NCI-H510A (cell line): ENCODE measurements at places on chromosomes 1 and 21.

DNA sequence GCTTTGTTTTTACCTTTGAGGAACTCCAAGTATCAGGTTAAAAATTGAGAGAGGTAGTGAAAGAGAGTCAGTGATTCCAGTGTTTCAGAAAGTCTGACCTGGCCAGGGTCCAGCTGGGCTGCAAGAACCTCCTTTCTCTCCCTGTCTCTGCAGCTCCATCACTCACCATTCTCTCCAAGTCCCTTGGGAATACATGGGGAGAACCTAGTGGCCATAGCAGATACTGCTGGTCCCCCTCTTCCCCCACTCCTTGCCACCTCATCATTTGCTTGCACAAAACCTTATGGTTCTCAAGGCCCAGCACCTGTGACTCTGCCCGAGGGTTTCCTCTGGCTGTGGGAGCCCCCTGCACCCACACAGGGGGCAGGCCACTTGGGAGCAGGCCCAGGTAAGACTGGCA, 279.5 kb downstream of the KIF26B start:
- DNase-seq, result no peak

GRCh38 chr1:200427744-200428143, 17.9 kb upstream of the ZNF281 start:
- no peak for DNase-seq

GRCh38 chr1:185091480-185091879, 46.1 kb downstream of the RNF2 start:
- no peak for DNase-seq

DNA sequence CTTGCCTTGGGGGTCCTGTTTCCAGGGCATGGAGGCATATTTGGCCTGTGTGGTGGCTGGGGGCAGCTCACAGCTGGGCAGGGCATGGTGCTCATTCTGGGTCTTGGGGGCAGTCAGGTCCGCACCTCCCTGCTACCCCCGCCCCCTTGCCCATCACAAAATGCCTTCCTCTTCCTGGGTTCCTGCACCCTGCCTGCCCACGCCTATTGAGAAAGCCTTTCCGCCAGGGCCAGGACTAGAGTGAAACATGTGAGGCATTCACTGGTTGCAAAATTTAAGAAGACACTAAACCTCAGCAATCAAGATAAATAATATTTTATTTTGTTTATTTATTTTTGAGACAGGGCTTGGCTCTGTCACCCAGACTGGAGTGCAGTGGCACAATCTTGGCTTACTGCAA, 19.7 kb downstream of the PTAFR start:
- DNase-seq, result no peak

DNA sequence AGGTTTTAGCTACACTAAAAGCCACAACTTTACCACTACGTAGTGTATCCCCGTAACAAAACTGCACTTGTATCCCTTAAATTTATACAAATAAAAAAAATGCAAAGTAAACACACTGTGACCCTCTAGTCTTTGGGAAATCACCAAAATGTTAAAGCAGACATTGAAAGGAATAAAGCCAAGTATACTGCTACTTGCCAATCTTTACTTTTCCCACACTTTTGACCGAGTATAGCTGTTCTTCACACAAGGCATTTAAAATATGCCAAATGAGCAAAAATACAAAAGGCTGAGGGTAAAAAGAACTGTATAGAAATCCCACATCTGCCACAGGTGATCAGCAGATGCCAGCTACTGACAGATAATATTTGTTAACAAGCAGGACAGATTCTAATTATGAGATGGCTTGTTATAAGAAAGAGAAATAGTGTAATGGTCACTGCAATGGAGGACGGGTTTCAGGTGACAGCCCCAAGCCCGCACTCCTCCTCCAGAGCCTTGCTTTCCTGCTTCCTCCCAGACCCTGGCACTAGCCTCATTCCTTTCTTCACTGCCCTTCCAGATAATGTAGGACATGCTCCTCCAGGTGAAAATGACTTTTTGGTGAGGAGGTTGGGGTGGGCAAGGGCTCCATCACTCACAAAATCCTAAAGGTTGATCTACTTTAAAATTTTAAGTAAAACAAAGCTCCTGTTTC, 18.1 kb downstream of the KCNT2 start:
- DNase-seq, result no peak

GRCh38 chr1:36223381-36223995, 755 bp upstream of the THRAP3 start:
- peak; percentile 38 for DNase-seq

GRCh38 chr1:171258429-171258828, 10.1 kb downstream of the FMO1 start:
- no peak for DNase-seq

- peak; percentile 61 for DNase-seq
Observed at GRCh38 chr1:19811206-19811851, 3.8 kb downstream of the RNF186 start.

DNA sequence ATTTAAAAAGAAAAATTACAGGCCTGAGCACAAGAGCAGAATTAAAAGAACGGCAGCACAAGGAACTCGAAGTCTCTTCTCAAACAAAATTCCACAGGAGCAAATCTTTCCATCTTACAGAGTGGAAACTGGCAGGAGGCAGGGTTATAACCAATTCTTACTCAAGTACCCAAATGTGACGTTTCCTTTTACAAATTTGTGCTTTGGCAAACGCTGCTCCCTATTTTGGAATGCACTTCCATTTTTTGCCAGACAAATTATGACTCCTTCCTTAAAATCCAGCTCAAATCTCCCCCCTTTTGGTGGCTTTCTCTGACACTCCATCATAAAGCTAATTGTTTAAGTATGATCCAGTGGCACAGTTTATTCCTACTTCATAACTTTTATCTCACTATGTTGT, 7.8 kb downstream of the ERI3 start:
- no peak for DNase-seq

DNA sequence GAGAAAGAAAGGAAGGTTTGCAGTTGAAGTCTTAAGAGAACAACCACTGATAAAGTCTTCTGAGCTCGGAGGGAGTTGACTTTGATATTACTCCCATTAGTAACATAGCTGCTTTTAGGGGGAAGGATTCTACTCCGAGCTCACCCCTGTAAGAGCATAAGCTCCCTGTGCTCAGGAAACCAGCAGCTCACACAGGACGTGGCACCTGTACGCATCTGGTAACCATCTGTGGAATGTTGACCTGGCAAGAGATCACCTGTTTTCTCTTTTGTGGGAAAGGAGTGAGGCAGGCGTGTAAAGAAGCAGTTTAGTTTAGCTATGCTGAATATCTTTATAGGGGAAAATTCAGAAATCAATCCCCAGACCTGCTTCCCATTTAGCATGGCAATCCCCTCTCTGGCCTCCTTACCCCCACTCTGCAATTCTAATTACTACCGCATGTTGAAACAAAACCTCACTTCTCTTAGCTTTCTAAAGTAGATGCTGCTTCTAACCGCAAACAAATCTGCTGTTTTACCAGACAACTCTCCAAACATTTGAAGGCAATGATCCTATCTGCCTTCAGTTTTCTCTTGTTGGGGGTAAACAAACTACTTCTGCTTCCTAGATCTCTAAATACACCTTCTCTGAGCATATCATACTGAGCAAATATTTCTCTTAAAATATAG, 121.8 kb upstream of the KCNK1 start:
- DNase-seq, result no peak

GRCh38 chr21:31566064-31566463, 93.4 kb upstream of the SOD1 start:
- no peak for DNase-seq

DNA sequence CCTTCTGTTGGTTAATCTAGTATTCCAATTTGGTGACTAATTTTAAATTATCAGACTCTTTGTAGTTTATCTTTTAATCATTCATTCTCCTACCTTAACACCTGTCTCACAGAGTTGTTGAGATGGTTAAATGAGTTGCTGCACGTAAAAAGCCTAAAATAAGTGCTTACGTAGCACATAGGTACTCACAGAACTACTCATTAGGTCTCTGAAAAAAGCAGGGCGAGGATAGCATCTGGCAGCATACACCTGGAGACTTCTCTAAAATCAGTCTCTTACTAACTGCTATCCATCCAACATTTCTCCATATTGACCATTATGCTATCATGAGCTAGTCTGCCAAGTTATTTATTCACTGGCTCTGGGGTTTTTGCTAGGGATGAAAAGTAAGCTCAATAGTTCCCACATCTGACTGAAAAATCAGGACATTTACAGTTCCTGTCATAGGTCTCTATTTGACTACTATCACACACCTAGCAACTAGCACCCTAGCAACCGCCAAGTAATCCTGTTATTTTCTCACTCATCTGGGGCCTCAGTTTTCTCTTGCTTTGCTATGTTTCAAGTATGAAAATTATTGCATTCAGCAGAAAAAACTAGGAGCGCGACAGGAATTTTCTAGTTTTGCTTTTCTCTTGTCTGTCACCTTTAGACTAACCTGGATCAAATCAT, 11.2 kb downstream of the CSDE1 start:
- DNase-seq, result no peak

DNA sequence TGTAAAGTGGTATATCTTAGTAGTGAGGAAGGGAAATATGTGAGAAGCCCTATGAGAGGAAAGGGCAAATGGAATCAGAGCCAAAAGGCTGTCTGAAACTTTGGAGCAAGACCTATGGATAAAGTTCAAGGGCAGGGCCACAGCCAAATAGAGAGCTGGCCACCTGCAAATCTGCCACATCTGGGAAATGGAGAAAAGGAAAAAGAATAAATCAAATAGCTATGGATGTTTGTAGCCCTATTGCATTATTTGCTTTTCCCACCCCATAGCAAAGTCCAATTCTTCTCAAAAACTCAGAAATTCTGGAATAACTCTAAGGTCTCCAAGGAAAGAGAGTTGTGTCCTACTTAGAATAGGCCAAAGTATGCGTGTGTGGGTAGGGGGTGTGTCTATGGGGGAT, 4.0 kb upstream of the HLX start:
- no peak for DNase-seq

GRCh38 chr1:230385158-230385450, 41.0 kb downstream of the PGBD5 start:
- no peak for DNase-seq

- DNase-seq, result no peak
Observed at GRCh38 chr1:2230781-2231531, 2.8 kb downstream of the SKI start.

GRCh38 chr1:227938911-227939790, 8.6 kb downstream of the WNT9A start:
- DNase-seq, result no peak

GRCh38 chr1:241215203-241215602, 141.8 kb downstream of the RGS7 start:
- no peak for DNase-seq

- DNase-seq, result no peak
Observed at GRCh38 chr1:21027805-21028204, 148.9 kb downstream of the EIF4G3 start.

- DNase-seq, result no peak
Observed at GRCh38 chr1:17553975-17554700, 14.6 kb downstream of the ARHGEF10L start.

- DNase-seq, result no peak
Observed at GRCh38 chr1:96361961-96362360, 359.6 kb upstream of the PTBP2 start.

DNA sequence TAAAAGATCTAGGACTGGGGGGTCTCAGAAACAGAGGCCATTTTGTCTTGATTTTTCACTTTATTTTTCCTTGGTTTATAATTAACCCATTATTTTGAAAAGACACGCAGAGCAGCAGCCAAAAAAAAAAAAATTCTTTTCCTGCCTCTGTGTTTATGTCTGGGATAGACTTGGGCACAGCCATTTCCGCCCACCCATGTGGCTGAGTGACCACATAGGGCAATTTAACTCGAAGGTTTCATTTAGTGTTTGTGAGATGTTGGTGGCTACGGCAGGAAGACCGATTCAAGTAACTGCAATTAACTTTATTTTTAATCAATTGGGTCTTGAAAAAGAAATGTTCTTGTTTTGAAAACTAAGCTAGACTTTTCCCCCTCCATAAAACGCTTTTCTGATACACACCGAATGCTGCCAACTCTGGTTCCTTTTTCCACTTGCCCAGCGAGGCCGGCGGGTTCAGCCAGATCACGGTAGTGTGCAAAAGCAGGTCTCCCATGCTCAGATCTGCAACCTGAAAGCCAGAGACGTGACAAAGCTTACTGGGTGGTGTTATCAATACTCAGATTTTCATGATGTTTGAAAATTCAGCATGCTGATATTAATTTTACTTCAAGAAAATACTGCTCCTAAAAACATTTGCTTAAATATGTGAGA, 97.4 kb upstream of the KRTAP19-8 start:
- no peak for DNase-seq

GRCh38 chr21:32666258-32666657, 54.1 kb upstream of the CFAP298 start:
- DNase-seq, result no peak

DNA sequence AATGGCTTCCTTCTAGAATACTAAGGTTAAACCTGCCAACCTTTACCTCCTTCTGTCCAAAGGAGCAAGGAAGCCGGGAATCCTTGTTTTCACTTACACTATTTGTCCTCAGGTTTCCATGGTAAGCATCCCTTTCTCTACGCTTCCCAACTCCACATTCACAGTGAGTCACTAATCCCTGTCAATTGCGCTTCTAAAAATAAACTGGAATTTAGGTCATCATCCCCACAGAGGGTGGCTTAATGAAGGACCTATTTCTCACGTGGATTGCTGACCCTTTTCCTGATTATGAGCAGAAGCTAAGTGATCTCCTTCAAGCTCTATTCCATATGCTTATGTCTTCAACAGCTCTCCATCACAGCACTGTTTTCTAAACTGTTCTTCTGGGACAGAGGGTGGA, 39.9 kb upstream of the ABCA4 start:
- no peak for DNase-seq

GRCh38 chr1:225771661-225772322, 5.8 kb upstream of the SRP9 start:
- DNase-seq, result no peak

DNA sequence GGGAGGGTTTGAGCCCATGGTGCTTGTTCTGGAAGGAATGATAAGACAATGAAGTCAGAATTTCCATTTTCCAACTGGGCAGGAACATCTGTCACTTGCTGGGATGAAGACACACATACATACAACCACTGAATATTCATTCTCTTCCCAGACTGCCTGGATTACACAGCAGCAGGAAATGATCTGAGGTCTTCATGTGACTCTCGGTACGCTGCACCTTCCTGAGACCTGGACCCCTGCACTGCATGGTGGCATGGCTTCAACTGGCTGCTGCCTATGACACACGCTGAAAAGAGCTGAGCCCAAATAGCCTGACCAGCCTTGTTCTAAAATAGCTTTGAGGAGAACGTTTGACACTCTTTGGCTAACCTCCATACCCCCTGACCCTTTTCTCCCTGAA, 150.6 kb downstream of the GABPA start:
- no peak for DNase-seq

GRCh38 chr1:243924588-243925349, 74.7 kb upstream of the AKT3 start:
- DNase-seq, result no peak

DNA sequence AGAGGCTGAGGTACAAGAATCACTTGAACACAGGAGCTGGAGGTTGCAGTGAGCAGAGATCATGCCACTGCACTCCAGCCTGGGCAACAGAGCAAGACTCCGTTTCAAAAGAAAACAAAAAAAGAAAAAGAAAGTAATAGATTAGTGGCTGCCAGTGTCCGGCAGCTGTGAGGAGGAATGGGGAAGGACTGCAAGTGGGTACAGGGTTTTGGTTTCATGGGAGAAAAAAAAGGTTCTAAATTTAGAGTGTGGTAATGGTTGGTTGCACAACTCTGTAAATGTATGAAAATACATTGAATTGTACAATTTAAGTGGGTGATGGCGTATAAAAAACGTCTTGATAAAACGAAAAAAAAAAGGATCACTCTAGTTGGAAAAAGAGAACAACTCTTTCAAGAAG, 6.7 kb downstream of the TAF1A start:
- DNase-seq, result no peak
